ENCODE measurements at places on chromosomes 3 and 15. TPM values are rescaled to one million over a fixed set of nuclear protein-coding genes. Genes with fewer than 3 reads are reported as not detected.

- no peak for DNase-seq
- H3K4me3 ChIP-seq: no peak overlapping the region
- H3K36me3 ChIP-seq: no peaks in the 10 kb centered on the region
- H3K4me1 ChIP-seq: no peaks in the 10 kb centered on the region
- H3K27ac ChIP-seq: no peak overlapping the region
- peaks cover 15% of the 10 kb centered on the region for H3K27me3 ChIP-seq
Observed at GRCh38 chr3:170414202-170414663, 4.4 kb upstream of the CLDN11 start.

DNA sequence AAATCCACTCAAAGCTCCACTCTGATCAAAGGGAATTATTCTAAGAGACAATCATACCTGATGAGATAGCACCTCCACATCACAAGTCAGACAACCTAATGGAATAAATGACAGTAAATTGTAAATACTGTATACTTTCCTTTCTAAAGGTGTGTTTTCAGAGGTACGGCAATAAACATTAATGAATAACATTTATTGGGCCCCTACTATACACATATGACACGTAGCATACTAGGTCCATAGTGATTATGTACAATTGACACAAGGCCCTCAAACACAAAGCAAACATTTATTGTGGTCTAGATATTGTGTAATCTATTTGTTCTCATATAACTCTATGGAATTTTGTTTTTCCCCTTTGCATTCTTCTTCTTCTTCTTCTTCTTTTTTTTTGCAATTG, 429.8 kb downstream of the FOXP1 start:
- H3K4me3 ChIP-seq: no peak overlapping the region
- H3K27me3 ChIP-seq: no peaks in the 10 kb centered on the region
- DNase-seq: no peak
- H3K4me1 ChIP-seq: peaks cover 35% of the 10 kb centered on the region

- H3K27me3 ChIP-seq: no peaks in the 10 kb centered on the region
- H3K4me1 ChIP-seq: no peaks in the 10 kb centered on the region
- no peaks in the 10 kb centered on the region for H3K36me3 ChIP-seq
- H3K4me3 ChIP-seq: no peak overlapping the region
- no peak overlapping the region for H3K27ac ChIP-seq
- DNase-seq: no peak
Observed at GRCh38 chr15:77597804-77598453, 34.8 kb downstream of the LINGO1 start.

GRCh38 chr15:67107014-67107812, 41.8 kb downstream of the SMAD3 start:
- no peaks in the 10 kb centered on the region for H3K27me3 ChIP-seq
- no peak overlapping the region for H3K4me3 ChIP-seq
- H3K36me3 ChIP-seq: no peaks in the 10 kb centered on the region
- no peaks in the 10 kb centered on the region for H3K4me1 ChIP-seq

Gene STRIT1
- polyA plus RNA-seq: 0.15 TPM

Gene DNASE1L3
- not detected for polyA plus RNA-seq

Gene ACKR4
- polyA plus RNA-seq: not detected
